Umbilical cord (tissue), 2 donors: ENCODE measurements at places on chromosomes 13 and 19. TPM values are rescaled to one million over a fixed set of nuclear protein-coding genes. Genes with fewer than 3 reads are reported as not detected.
A peak's percentile ranks its signal among the peaks of the same experiment; 100 is the strongest.

The CASP14 gene
- total RNA-seq = 0.48 TPM

The C19orf18 gene
- not detected for total RNA-seq

The ATP4A gene
- not detected for total RNA-seq

The AP1M2 gene
- 8.2 TPM for total RNA-seq

The GFY gene
- not detected for total RNA-seq

The ANKRD10 gene
- 83.5 TPM for total RNA-seq

The KIRREL2 gene
- total RNA-seq = not detected

The ETV2 gene
- not detected for total RNA-seq

The FCAR gene
- not detected for total RNA-seq

The S1PR4 gene
- total RNA-seq = 1.7 TPM

DNA sequence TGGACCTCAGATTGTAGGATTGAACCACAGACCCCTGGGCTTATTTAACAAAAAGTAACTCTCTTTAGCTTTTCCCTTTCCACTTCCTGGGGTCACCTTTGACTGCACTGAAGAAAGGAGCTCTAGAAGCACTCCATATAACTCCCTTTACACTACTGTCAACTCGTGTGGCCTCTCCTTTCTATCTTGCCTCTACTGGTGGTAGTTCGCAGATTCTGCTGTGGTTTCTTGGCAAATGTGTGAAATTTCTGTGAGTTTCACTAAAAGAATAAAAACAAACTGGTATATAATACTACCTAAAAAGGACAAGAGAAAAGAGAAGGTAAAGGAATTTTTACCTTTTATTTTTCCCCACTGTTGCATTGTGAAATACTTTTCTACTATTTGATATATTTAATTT, 1298.1 kb downstream of the PCDH9 start:
- DNase-seq = no peak

GRCh38 chr19:38851622-38852230, 1.9 kb upstream of the HNRNPL start:
- DNase-seq = peak; percentile 95

- no peak for DNase-seq
These were observed 132.7 kb downstream of the UGGT2 start for GRCh38 chr13:95920485-95920884.

- no peak for DNase-seq
These were observed 454.9 kb downstream of the PCDH9 start for GRCh38 chr13:66775196-66775595.

- no peak for DNase-seq
These were observed 428.5 kb downstream of the SPRY2 start for GRCh38 chr13:79912403-79912802.

- no peak for DNase-seq
These were observed at the start of gene SLC17A7 for GRCh38 chr19:49441210-49441959. TSS of gene SLC17A7 (minus strand) at chr19:49441527. CDS start at chr19:49441379, 148 bp downstream.

DNA sequence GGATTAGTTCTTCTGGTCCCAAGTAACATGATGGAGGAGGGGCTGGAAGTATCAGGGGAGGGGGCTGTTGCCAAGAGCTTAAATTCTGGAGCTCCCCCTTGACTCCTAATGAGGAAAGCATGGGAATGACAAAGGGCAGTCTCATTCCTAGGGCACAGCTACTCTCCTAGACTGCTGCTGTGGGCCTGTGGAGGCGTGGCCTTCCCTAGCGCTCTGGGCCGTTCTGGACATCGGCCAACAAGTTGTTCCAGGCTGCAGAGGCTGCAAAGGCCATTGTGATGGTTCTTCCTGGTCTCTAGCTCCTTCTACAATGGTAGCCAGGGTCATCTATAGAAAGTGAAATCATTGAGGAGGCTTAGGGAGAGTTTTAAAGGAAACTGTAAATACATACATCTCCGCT, 916.6 kb downstream of the DIAPH3 start:
- DNase-seq = no peak

DNA sequence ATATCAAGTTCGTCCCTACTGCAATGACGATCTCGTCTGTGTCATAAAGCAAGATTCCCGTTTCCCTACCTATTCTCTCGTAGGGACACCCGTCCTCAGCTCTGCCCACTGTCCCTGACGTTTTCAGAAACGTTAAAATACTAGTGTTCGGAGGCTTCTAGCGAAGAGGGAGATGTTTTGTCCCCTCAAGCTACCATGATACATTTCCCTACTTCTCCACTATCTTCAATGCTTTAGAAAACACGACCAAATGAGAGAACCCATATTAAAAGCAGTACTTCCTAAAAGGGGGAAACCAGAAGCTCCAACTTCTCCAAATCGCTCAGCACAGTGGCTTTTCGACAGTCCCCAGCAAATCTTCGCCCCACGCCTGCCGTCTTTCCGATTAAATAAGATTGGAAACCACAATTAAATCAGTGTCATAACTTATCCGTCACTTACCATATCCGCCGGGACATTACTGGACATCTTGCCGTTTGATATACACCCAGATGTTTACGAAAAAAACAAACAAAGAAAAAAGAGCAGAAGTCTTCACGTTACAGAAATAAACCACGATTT, 1.3 kb downstream of the UBL3 start:
- peak; percentile 60 for DNase-seq

- DNase-seq = no peak
These were observed 366.4 kb downstream of the KLF12 start for GRCh38 chr13:73767747-73768315.

- DNase-seq = no peak
These were observed 10.1 kb downstream of the CACNG6 start for GRCh38 chr19:54001496-54001895.

DNA sequence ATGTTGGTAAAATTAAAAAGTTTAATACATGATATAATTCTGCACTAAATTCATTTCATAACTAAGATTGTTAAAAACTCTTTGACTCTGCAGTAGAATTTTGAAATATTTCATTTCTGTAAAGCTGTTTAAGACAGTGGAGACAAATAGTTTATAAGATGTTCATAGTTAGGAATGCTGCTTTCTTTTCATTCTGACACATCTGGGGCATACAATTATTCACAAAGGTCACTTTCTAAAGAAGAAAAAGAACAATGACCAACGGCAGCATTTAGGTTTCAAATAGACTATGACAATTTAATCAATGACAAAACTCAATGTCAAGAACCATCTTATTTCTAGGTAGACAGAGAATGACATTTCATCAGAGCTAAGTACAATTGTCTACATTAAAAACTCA, 1422.1 kb downstream of the PCDH9 start:
- DNase-seq = no peak

DNA sequence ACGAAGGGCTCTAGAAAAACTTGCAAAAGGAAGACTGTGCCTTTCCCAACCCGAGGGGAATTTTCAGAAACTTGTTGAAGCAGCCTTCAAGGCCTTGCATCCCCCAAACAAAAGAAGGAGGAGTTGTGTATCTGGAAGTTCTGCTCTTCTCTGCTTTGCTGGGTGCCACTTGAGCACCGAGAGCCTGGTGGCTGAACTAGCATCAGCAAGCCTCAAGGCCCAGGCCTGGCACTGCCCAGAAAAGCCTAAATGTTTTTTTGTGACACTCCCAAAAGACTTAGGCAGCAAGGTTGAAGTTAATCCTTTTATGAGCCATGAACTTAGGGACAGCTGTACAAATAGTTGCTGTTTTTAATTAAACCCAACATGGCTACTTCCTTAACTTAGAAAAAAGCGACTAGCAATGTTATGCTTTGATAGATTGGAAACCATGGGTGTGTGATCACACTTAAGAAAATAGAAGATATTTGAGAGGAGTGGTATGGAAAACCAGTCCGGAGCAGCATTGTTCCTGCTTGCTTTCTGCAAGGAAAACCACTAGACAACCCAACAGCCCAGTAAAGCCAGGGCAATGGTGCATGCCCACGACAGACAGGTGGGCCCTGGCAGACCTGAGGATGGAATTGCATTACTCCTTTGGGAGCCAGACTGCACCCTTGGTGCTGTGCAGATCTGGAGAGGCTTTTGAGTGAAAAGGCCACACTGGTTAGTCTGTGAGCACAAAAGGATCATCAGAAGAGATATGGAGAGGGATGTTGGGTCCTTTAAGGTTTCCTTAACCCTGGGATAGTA, 788 bp upstream of the DLEU7 start:
- DNase-seq = no peak

- no peak for DNase-seq
These were observed 227.4 kb downstream of the ABCC4 start for GRCh38 chr13:95073747-95074311.

DNA sequence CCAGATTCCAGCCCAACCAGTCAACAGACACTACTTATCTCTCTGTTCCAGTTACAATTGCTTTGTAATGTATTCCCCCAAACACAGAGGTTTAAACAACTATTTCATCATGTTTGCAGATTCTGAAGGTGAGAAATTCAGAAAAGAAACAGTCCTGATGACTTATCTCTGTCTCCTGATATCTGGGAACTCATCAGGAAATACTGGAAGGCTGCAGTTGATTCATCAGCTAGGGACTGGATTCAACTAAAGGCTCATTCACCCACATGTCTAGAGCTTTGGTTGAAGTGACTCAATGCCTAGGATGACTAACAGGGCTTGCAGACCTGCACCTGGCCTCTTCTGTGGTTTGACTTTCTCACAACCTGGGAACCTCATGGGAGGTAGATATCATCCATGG, 56.6 kb upstream of the GPC6 start:
- DNase-seq = no peak

GRCh38 chr19:31659897-31660210, 310.6 kb upstream of the TSHZ3 start:
- DNase-seq = no peak

GRCh38 chr13:44237276-44237767, 136.3 kb upstream of the SERP2 start:
- peak; percentile 72 for DNase-seq

DNA sequence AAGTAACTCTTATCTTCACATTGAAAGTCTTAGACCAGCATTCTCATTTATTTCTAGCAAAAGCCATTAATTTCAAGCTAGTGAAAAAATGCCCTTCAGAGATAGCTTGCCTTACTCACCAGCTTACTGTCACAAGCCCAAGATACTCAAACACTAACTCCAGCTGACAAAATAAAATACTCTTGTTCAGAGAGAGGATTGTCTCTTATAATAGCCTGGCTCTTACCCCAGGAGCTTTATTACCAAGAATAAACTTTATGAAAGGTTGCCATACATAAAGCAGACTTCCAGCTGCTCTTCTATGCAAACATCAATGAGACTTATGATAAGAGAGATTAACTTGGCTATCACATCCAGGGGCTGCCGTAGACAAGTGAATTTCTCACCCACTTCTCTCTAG, 53.6 kb downstream of the XPO4 start:
- peak; percentile 91 for DNase-seq

- DNase-seq = no peak
These were observed 203.1 kb downstream of the RGCC start for GRCh38 chr13:41660411-41660810.

DNA sequence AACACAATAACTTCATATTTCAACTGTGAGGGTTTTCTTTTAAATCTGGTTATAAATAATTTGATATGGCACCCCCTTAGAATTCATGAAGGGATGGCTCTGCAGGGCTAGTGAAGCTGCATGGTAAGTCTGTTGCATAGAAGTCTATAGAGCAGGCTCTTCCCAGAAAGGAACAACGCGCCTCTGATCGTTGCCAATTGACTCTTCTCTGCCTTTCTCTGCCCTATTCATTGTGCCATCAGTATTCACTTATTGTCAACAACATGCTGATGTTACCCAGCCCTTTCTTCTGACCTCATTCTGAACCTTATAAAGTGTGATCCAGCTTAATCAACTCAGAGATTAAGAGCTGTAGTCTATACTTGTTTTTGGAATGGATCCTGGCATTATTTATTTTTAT, 16.3 kb upstream of the DCT start:
- DNase-seq = peak; percentile 3

GRCh38 chr13:50136678-50137077, 121.4 kb downstream of the KCNRG start:
- no peak for DNase-seq

- DNase-seq = no peak
These were observed 11.4 kb downstream of the GPR180 start for GRCh38 chr13:94613051-94613450.

- no peak for DNase-seq
These were observed 36.7 kb downstream of the CARD8 start for GRCh38 chr19:48218997-48219396.
